ENCODE measurements at places on chromosomes 16 and 17. TPM values are rescaled to one million over a fixed set of nuclear protein-coding genes. Genes with fewer than 3 reads are reported as not detected.

DNA sequence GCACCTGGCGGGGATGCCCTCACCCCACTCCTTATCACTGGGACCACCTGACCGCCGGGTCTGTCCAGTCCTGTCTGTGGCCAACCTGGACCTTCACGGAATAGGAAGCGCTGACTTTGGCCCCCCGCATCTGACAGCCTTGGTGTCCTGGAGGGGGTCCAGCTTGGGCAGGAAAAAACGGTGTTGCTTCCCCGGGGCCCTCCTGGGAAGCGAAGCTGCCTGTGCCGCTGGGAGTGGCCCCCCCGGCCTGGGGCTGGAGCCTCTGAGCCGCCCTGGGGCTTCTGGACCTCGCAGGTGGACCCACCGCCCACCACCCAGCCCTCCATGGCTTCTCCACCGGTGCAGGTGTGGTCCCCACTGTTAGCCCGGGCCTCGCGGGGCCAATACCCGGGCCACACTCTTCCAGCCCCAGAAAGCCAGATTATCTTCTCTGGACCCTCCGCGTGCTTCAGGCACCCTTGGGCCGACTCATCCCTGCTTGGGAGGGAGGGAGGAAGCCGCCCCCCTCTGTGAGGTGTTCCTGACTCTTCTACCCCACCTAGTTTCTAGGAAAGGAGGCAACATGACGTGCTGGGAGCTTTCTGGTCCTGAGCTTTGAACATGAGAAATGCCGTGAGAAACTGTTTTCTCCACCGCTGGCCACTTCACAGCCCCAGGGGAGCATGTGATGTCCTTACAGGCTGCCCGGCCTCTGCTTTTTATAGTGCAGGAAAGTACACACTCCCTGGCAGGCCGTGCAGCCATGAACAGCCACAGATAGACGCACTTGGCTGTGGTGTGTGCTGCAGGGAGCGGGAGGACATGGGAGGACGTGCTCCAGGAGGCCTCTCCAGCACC lies 1.1 kb downstream of the C1QTNF1 start:
- peak; percentile 33 for DNase-seq

DNA sequence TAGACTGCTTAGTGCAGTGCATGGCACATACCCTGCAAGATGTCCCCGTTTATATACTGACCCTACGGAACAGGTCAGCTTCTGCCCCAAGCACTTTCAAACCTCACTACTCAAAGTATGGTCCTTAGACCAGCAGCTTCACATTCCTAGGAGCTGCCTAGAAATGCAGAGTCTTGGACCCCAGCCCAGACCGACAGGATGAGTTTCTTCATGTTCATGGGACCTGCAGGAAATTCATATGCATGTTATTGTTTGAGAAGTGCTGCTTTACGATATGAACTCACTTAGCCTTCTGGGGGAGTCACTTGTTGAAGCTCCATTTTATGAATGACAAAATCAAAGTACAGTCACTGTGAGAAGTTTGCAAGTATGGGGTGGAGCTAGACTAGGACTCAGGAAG lies 82.6 kb downstream of the DYNLRB2 start:
- peak; percentile 6 for DNase-seq

DNA sequence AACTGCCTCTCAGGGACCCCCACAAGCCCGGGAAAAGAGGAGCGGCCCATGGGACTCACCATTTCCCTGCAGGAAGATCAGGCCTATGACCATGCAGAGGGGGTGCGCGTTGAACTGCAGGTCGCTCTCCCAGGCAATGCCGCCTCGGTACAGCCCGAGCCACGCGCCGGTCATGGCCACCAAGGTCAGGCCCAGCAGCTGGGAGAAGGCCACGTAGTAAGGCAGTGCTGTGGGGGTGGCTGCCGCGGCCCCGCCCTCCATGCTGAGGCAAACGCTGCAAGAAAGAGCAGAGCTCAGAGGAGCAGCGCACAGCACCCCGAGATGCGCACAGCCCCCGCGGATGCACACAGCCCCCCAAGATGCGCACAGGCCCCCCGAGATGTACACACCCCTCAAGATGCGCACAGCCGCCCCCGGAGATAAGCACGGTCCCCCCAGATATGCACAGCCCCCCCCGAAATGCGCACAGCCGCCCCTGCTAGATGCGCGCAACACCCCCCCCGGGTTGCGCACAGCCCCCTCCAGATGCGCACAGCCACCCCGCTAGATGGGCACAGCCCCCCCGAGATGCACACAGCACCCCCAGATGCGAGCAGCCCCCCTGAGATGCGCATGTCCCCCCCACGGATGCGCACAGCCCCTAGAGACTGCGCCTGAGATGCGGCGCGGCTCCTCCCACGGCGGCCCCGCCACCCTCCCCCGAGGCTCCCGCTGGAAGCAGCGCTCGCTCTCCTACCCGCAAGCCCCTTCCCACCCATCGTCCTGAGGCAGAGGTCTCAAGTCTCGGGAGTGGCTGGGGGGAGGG lies 8.6 kb downstream of the CYB561 start:
- DNase-seq: no peak

DNA sequence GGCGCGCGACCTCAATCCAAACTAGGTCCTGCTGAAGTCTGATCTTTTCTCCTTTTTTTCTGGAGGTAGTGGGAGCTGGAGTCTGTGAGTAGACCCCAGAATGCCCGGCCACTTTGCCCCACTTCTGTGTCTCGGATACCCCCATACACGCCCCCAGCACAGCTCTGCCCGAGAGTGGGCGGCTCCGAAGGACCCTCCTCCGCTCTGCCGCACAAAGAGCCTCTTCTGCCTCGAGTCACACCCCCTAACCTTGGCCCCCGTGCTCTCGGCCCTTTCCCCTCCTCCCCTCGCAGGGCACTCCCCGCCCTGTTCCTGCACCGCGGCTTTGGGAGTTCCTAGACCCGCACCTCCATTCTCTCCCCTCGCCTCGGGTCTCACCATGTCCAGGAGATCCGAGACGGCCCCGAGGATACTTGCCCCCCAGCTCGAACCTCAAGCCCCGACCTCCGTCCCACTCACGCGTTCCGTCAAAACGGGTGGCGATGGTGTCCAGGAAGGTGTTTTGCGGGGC lies 476 bp downstream of the KCNH4 start:
- no peak for DNase-seq

DNA sequence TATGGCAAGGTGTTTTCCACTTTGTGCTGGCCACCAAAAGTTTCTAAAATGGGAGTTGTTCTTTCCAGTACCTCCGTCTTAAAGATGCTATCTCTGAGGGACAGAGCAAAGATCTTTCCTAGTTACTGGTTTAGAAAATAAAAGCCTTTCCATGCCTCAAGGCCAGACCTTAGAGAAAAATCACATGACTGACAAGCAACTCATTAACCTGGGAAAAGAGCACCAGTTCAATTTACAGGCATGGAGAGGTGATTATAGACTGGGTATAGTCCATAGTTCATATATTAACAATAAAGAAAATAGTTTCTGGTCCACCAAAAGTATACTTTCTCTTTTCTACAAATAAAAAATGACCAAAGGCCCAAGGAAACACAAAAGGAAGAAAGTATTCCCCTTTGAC lies 230.7 kb downstream of the TOX3 start:
- DNase-seq: no peak

DNA sequence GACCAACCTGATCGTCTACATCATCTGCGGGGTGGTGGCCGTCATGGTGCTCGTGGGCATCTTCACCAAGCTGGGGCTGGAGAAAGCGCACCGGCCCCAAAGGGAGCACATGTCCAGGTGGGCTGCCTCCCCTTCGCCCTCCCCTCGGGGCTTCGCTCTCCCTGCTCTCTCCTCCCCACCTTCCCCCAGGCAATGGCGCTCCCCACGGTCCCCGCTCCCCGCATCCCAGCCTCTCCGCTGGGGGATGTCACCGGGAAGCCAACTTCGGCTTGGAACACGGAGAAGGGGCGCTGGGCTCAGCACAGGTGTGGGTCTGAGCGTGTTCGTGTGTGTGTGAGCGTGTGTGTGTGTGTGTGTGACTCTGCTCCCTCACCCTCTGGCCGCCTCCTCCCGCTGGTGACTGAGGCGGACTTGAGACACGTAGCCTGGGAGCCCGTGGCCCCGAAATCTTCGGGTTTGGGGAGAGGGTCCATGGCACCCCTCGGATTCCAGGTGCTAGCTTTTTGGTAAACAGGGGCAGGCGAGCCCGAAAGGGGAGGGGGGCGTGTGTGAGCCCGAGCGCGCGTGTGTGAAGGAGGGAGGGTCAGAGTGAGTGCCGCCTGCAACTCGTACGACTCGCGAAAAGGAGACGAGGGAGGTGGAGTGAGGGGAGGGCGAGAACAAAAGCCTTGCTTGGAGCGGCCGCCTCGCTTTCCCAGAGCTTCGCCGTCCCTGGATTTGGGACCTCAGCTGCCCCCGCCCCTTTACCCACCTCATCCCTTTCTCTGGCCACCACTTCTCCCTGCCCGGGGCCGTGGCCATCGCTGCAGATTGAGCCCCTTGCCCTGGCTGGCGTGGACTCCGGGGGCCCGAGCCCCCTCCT lies 1.3 kb downstream of the SHISA9 start:
- no peak for DNase-seq

DNA sequence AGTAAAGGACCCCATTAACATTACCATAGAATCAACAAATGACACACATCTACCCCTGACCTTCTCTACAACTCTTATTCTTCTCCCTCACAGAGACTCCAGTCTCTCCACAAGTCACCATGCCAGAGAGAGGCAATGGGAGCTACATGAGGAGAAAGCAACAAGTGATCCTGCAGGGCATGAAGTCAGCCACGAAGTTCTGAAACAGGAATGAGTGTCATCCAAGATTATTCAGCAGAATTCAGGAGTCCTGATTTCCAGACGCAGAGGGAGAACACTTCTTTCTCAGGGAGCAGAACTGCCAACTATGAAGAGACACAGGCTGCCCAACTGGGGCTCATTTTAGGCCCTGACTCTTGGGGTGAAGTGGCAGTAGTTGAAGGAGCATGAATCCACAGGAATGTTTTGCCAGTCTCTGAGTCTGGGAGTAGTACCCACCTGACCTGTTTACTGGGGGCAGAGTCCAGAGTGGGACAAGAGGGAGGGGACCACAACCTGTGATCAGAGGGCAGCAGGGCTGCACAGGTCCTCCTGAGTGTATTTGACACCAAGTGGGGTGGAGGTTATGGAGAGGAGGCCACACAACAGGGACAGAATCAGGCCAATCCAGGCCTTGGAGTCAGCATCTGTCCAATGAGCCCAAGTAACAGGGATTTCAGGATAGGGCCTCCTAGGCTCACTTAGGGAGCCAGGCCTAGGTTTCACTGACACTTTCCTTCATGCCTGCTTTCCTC lies 2.4 kb upstream of the MTMR4 start:
- DNase-seq: no peak

DNA sequence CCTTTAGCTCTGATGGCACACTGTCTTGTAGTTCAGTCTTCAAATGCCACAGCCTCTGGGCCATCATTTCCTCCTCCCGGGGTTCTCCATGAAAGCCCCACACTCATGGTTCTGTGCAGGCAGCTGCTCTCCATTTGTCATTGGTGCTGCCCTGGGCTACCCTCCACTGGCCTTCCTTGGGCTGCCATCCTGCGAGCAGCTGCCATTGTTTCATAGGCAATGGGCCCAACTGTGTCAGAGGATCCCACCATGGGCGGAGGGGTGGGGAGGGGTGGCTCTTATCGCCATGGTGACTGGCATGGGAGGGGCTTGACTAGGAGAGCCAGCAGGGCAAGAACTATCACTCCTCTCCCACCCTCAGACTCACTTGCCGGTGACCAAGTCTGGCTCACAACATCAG lies 38.6 kb upstream of the BRD7 start:
- no peak for DNase-seq

GRCh38 chr17:7549401-7550055 lies 670 bp downstream of the TNFSF12 start:
- no peak for DNase-seq

DNA sequence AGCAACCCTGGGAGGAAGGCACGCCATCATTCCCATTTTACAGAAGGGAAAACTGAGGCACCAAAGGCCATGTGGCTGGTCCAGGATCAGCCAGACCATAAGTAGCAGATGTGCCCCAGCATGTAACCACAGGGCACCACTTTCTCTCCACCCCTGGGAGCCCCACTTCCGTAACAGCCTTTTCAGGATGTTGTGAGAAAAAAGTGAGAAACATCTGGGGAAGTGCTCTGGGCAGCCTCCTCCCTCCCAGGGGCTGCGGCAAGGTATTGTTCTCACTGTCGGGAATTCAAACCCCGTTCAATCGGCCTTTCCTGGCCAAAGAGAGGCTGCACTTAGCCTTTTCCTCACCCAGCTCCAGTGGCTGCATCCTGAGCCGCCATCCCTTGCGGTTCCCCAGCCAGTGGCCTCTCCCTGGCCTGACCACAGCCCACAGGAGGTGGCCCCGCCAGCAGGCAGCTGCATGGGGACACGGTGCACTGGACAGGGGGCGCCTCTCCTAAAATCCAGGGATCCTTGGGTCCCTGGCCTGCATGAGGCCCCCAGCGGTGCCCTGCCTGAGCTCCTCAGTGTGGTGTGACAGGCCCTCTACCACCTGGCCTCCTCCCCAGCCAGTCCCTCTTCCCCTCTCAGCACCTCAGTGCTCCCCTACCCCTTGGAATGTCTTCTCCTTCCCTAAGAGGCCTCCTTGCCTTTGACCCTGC lies 5.7 kb upstream of the CDH5 start:
- DNase-seq: no peak

GRCh38 chr16:87239545-87239944 lies 77.6 kb downstream of the C16orf95 start:
- DNase-seq: no peak

DNA sequence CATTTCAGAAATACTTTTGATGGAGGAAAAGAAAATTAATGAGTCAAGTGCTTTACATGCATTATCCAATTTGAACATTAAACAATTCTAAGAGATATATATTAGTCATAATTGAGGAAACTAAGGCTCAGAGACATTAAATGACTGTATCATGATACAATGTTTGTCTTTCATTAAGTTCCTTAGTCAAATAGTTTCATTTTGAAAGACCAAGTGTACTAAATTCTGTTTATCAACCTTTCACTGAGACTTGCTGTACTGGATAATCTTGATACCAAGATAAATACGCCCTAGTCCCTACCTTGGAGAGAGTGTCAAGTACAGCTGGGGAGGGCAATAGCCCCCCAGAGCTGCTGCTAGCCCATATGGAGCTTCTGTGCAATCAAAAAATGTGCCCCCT lies 24.2 kb downstream of the TOM1L2 start:
- DNase-seq: peak; percentile 25

Gene BEAN1
- not detected for total RNA-seq

Gene PRKCB
- total RNA-seq: not detected

Gene TP53TG3D
- total RNA-seq: not detected

Gene DBNDD1
- total RNA-seq: 2.1 TPM

Gene MFSD6L
- not detected for total RNA-seq
